ENCODE measurements at places on chromosomes 13 and 19.

DNA sequence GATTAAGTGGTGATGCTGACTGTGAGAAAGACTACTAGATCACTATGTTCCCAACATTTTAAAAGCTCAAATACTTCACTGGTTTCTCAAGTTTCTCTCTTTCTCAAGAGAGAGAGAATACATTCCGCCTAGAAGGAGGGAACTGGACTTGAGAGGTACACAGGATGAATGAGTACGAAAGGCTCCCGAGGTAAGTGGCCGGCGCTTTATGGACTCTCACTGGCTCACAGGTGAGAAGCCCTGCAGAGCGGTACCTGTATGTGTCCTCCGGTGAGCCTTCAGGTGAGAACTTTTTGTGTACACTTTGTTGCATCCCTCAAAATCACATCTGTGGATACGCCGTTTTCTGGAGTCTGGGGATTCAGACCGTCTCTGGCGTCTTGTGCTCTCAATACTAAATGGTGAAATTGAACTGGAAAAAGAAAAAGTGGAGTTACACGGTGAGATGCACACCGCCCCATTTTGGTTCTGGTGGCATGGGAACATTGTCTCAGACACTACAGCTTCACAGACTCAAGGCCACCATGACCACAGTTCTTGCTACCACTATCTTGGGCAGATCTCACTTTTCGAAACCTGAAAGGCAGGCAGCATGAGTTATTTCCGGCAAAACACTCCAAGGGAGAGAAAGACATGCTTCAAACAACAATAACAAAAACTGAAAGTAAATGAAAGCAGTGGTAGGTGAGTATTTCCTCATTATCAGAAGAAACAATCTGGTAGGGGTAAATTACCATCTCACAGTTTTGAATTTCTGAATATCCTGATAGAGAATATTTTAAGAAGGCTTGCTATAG, 418.9 kb downstream of the KLF12 start:
- H3K27me3 ChIP-seq, result no peaks in the 10 kb centered on the region
- no peak for DNase-seq
- no peak overlapping the region for H3K4me3 ChIP-seq
- H3K4me1 ChIP-seq, result peaks cover 3% of the 10 kb centered on the region
- no peaks in the 10 kb centered on the region for H3K36me3 ChIP-seq

GRCh38 chr13:51761643-51762350, 42.2 kb downstream of the DHRS12 start:
- H3K4me1 ChIP-seq, result peaks cover 12% of the 10 kb centered on the region
- no peak for DNase-seq
- no peak overlapping the region for H3K4me3 ChIP-seq
- H3K27ac ChIP-seq, result no peak overlapping the region

- no peaks in the 10 kb centered on the region for H3K4me1 ChIP-seq
- peak within 1 kb of the TSS; percentile 20 for H3K4me3 ChIP-seq
- no peaks in the 10 kb centered on the region for H3K27me3 ChIP-seq
- no peak for DNase-seq
- H3K36me3 ChIP-seq, result no peaks in the 10 kb centered on the region
Observed at GRCh38 chr13:42574011-42574410, at the start of gene TNFSF11. TNFSF11 (plus strand) TSS chr13:42574152; CDS start chr13:42574304, 152 bp downstream.

- no peak overlapping the region for H3K4me3 ChIP-seq
- no peaks in the 10 kb centered on the region for H3K36me3 ChIP-seq
- no peak for DNase-seq
- no peak overlapping the region for H3K27ac ChIP-seq
Observed at GRCh38 chr13:29077051-29077813, 257.1 kb downstream of the MTUS2 start.

DNA sequence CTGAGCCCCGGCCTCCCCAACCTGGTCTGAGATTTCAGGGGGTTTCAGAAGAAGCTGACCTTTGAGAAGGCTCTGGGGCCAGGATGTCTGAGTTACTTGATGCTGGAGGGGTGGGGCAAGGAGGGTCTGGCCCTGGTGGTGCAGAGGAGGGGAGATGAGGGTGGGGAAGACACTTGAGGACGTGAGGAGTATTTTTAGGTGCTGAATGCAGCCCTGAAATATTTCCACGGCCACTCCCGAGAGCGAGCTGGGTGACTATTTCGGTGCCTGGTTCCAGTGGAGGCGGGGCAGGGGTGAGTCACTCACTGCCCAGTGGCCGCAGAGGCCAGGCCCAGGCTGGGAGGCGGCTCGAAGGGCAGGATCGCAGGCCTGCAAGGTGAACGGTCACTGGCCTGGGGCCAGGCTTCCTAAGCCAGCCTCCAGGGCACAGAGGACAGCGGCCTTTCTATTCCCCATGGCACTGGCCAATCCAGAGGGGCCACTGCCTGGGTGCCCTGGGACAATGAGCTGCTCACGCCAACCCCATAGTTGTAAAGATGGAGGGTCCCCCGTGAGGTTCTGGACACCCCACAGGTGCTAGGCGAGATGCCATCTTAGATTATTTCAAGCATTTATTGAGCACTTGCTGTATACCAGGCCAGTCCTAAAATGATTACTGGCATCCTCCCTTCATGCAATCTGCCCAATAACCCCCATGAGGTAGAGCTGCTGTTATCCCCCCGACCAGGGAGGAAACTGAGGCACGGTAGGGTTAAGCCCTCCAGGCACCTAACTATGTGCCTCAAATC, 19.7 kb upstream of the JUND start:
- no peaks in the 10 kb centered on the region for H3K36me3 ChIP-seq
- no peak overlapping the region for H3K27ac ChIP-seq
- no peak overlapping the region for H3K4me3 ChIP-seq
- no peaks in the 10 kb centered on the region for H3K4me1 ChIP-seq

DNA sequence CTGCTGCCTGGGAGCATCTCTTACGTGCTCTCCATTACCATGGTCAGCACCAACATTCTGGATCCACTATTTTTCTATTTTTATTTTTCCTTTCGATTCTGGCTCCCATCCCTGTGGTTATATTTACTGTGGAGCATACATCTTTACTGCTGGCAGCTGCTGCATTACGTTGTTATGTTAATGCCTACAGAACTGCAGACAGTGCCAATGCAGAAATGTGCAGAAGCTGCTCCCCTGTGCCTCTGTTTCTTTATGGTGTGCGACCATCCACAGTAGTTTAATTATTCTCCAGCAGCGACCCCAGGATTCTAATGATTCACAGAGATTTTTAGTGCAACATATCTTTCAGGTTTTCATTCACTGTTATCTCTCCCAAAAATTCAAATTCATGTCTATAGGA, 911.7 kb upstream of the SLITRK6 start:
- H3K27me3 ChIP-seq, result no peaks in the 10 kb centered on the region
- no peaks in the 10 kb centered on the region for H3K36me3 ChIP-seq
- H3K4me3 ChIP-seq, result no peak overlapping the region
- no peak for DNase-seq
- no peaks in the 10 kb centered on the region for H3K4me1 ChIP-seq

GRCh38 chr19:42325308-42325895, at the start of gene MEGF8:
MEGF8 (plus strand) TSS chr19:42325635; CDS start chr19:42326244, 609 bp downstream.
- H3K36me3 ChIP-seq, result no peaks in the 10 kb centered on the region
- peak within 1 kb of the TSS; percentile 48 for H3K27ac ChIP-seq
- no peaks in the 10 kb centered on the region for H3K4me1 ChIP-seq
- peak within 1 kb of the TSS; percentile 92 for H3K4me3 ChIP-seq

DNA sequence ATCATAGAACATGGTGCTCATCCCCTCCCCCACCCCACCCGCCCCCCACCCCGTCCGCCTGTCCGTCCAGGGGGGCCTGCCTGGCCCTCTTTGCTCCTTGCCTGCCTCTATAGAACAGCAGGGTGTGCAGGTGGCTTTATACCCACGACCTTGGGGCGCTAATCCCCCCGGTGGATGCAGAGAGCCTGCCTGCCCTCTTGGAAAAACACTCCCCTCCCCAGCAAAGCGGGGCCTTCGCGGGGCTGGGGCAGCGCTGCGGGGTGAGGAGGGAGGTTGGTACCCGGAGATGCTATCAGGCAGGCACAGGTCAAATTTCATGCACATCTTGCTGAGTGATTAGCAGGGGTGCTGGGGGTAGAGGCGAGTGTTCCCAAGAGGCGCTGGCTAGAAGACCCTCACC, 21.9 kb downstream of the RFX1 start:
- H3K27me3 ChIP-seq, result no peaks in the 10 kb centered on the region
- H3K4me1 ChIP-seq, result no peaks in the 10 kb centered on the region
- H3K27ac ChIP-seq, result no peak overlapping the region
- DNase-seq, result no peak
- peaks cover 4% of the 10 kb centered on the region for H3K36me3 ChIP-seq

- no peak overlapping the region for H3K4me3 ChIP-seq
- H3K36me3 ChIP-seq, result no peaks in the 10 kb centered on the region
- no peak overlapping the region for H3K27ac ChIP-seq
- no peak for DNase-seq
Observed at GRCh38 chr13:93309886-93310523, 83.4 kb downstream of the GPC6 start.

GRCh38 chr13:66886264-66886663, 343.9 kb downstream of the PCDH9 start:
- no peak overlapping the region for H3K27ac ChIP-seq
- no peaks in the 10 kb centered on the region for H3K36me3 ChIP-seq
- no peaks in the 10 kb centered on the region for H3K4me1 ChIP-seq
- no peak for DNase-seq
- H3K4me3 ChIP-seq, result no peak overlapping the region

DNA sequence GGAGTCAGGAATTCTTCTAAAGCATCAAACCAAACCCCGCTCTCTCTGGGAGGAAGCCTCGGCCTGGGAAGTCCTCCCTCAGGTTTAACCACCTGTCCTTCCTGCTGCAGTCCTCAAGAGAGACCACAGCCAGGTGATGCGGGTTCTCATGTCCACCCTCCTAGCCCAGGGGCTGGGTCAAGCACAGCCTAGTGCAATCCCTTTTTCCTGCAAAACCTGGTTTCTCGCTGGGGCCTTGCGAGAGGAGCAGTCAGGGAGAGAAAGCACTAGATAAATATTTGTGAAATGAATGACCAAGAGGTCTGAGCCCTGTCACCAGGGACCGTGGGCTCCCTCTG, 2.4 kb downstream of the SLC8A2 start:
- H3K27ac ChIP-seq, result no peak overlapping the region
- no peak overlapping the region for H3K4me3 ChIP-seq
- H3K36me3 ChIP-seq, result no peaks in the 10 kb centered on the region

DNA sequence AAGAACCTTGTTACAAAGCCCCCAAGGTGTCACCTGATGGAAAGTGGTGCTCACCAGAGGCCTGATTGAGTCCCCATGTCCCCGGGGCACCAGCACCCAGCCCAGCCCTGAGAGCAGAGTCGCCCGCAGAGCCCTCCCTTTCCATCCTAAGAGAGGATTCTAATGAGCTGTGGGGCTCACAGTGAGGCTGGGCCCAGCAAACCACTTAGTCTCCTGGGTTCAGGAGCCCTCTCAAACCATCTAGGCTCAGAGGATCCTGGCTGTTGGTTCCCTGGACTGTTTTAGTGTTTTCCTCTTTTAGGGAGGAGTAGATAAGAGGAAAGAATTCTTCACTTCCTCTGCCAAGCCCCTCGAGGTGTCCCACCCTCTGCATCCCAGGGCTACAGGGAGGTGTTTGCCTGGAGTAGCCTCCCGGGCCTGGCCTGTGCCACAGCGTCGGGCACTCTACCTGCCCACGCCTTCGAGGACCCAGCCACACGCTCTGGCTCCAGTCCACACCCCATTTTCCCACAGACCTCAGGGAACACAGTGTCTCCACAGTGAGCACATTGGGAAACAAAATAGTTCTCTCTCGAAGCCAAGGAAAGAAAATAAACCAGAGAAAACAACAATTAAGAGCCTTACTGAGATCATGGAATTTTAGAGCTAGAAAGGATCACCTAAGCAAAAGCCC, 34.4 kb downstream of the DHRS12 start:
- H3K4me3 ChIP-seq, result no peak overlapping the region
- DNase-seq, result no peak
- peaks cover 48% of the 10 kb centered on the region for H3K4me1 ChIP-seq
- no peaks in the 10 kb centered on the region for H3K27me3 ChIP-seq
- no peaks in the 10 kb centered on the region for H3K36me3 ChIP-seq

GRCh38 chr19:10379880-10380312, 476 bp downstream of the TYK2 start:
- H3K27ac ChIP-seq, result peak overlapping the region; percentile 24
- no peaks in the 10 kb centered on the region for H3K36me3 ChIP-seq
- H3K27me3 ChIP-seq, result no peaks in the 10 kb centered on the region
- DNase-seq, result no peak

- no peak overlapping the region for H3K4me3 ChIP-seq
- H3K27me3 ChIP-seq, result no peaks in the 10 kb centered on the region
- no peak overlapping the region for H3K27ac ChIP-seq
- no peak for DNase-seq
Observed at GRCh38 chr19:6417713-6418561, 6.7 kb downstream of the KHSRP start.

GRCh38 chr13:42575938-42576337, 2.0 kb downstream of the TNFSF11 start:
- no peaks in the 10 kb centered on the region for H3K27me3 ChIP-seq
- H3K36me3 ChIP-seq, result no peaks in the 10 kb centered on the region
- DNase-seq, result no peak

DNA sequence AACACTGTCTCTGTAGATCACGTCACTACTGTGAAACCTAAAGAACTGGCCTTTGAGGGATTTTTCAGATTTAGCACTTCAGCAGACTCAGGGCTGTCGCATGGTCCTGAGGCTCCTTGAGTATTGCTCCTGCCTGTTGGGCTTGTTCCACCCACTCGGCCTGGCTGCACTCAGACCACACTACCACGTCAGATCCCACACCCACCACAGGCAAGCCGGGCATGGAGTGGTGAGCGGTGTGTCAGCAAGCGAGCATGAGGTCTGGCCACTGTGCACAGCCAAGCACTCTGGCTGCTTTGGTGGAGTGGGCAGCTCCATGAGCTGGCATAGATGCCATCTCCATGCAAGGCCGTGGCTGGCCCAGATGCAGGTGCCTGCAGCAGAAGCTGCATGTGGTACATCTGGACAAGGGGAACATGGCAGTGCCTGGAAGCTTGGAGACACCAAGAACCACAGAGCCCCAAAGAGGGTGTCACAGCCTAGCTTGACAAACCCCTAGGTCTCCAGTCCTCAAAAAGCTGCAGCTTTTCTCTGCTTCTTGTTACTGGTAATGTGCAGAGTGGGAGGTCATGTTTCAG, 9.4 kb upstream of the IGFL1 start:
- H3K4me1 ChIP-seq, result no peaks in the 10 kb centered on the region
- H3K36me3 ChIP-seq, result no peaks in the 10 kb centered on the region
- no peak for DNase-seq

- no peaks in the 10 kb centered on the region for H3K4me1 ChIP-seq
- DNase-seq, result no peak
- no peaks in the 10 kb centered on the region for H3K27me3 ChIP-seq
- H3K27ac ChIP-seq, result no peak overlapping the region
- no peaks in the 10 kb centered on the region for H3K36me3 ChIP-seq
- H3K4me3 ChIP-seq, result no peak overlapping the region
Observed at GRCh38 chr13:42345367-42345766, 73.4 kb downstream of the AKAP11 start.
